ENCODE measurements at places on chromosomes 2 and 18. TPM values are rescaled to one million over a fixed set of nuclear protein-coding genes. Genes with fewer than 3 reads are reported as not detected.

POMC gene
- total RNA-seq = not detected

HOXD3 gene
- total RNA-seq = 1.8 TPM

SKOR2 gene
- not detected for total RNA-seq

CIDEA gene
- not detected for total RNA-seq

LYPD1 gene
- 0.21 TPM for total RNA-seq

MAPRE2 gene
- 14.1 TPM for total RNA-seq

TNS1 gene
- total RNA-seq = 0.49 TPM

NAT8 gene
- total RNA-seq = not detected

STARD6 gene
- not detected for total RNA-seq

C2orf78 gene
- not detected for total RNA-seq

GGCX gene
- 64.1 TPM for total RNA-seq

ZNF2 gene
- 5.6 TPM for total RNA-seq

GKN2 gene
- total RNA-seq = not detected
